Aortic smooth muscle cell (primary cell): ENCODE measurements at places on chromosomes 2 and 18. TPM values are rescaled to one million over a fixed set of nuclear protein-coding genes. Genes with fewer than 3 reads are reported as not detected.

The IL36B gene
- not detected in 2 replicates for total RNA-seq

The HNRNPLL gene
- total RNA-seq, result 37.4 and 37.9 TPM in 2 replicates

The TANC1 gene
- 27.1 and 46.6 TPM in 2 replicates for total RNA-seq

The UGT1A3 gene
- total RNA-seq, result not detected in 2 replicates

The DNAH7 gene
- 1.2 and 1.7 TPM in 2 replicates for total RNA-seq

The OBSL1 gene
- total RNA-seq, result 28.4 and 43.8 TPM in 2 replicates

The MALL gene
- total RNA-seq, result 12.3 and 44.5 TPM in 2 replicates

The CFC1 gene
- not detected in 2 replicates for total RNA-seq

The DNER gene
- total RNA-seq, result 0.26 and 0.37 TPM in 2 replicates
